ENCODE measurements at places on chromosomes 3 and 15.

- DNase-seq = no peak
Observed at GRCh38 chr3:31013843-31014242, 119.4 kb upstream of the GADL1 start.

GRCh38 chr3:68919000-68919399 is 13.3 kb downstream of the TAFA4 start:
- no peak for DNase-seq

- no peak for DNase-seq
Observed at GRCh38 chr3:153785901-153786300, 335.3 kb upstream of the ARHGEF26 start.

DNA sequence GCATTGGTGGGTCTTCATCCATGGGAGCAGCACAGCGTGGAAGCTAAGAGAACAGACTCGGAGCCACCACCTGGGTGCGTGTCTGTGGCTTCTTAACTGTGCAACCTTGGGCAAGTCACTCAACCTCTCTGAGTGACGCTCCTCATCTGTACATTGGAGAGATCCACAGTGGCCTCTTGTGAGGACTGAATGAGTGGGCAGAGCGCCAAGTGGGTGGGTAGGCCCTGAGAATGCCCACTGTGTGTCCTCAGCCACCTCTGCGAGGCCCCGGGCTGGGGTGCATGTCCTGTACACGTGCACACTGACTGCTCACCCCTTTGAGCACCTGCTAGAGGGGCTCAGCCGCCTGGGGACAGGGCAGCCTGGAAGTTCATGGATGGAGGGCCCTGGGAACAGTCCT is 99.6 kb upstream of the PRR23E start:
- no peak for DNase-seq

DNA sequence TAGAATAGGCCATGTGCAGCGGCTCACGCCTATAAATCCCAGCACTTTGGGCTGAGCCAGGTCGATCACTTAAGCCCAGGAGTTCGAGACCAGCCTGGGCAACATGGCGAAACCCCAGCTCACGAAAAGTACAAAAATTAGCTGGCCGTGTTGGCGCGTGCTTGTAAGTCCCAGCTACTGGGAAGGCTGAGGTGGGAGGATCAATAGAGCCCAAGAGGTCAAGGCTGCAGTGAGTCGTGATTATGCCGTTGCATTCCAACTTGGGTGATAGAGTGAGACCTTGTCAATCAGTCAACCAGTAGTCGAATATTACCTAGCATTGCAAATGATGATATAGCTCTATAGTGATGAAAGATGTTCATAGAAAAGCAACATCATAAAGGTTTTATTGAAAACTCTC is 51.9 kb downstream of the USP8 start:
- no peak for DNase-seq

DNA sequence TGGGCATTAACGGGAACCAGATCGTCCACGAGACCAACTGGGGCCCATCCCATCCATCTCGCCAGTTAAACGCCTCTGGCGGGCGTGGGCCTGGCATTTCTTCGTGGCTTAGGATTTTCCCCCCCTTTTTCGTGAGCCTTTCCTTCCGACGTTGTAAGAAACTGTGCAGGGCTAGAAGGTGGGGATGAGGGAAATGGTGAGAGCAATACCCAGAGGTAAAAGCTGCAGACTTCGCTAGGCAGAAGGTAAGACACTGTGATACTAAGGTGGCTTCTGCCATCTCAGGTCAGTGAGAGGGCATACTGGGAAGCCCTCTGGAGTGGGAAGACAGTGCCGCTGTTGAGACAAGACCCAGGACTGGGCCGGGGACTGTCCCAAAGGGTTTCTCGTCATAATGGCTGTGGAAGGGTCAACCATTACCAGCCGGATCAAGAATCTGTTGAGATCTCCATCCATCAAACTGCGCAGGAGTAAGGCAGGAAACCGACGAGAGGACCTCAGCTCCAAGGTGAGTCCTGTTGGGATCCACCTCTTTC is 666 bp downstream of the MAPKBP1 start:
- DNase-seq = no peak

- no peak for DNase-seq
Observed at GRCh38 chr3:164231718-164232117, 846.6 kb downstream of the SI start.

GRCh38 chr3:130291148-130291547 is 54.3 kb upstream of the COL6A5 start:
- no peak for DNase-seq

DNA sequence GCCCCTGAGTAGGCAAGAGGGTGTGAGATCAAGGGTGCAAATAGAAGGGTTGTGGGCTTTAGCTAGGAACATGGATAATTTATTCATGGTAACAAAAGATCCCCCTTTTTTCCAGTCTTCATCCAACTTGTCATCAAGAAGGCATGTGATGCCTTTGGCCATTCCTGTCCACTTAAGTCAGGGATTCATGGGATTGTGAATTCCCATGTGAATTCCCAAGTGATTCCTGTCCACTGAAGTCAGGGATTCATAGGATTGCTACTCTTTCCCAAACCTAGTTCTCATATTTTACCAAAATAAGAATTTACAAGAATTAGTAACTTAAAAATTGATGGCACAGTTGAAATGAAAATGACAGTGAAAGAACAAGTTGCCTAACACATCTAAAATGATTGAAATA is 40.8 kb downstream of the HMG20A start:
- no peak for DNase-seq

GRCh38 chr3:10753964-10754363 is 62.1 kb upstream of the SLC6A11 start:
- no peak for DNase-seq

DNA sequence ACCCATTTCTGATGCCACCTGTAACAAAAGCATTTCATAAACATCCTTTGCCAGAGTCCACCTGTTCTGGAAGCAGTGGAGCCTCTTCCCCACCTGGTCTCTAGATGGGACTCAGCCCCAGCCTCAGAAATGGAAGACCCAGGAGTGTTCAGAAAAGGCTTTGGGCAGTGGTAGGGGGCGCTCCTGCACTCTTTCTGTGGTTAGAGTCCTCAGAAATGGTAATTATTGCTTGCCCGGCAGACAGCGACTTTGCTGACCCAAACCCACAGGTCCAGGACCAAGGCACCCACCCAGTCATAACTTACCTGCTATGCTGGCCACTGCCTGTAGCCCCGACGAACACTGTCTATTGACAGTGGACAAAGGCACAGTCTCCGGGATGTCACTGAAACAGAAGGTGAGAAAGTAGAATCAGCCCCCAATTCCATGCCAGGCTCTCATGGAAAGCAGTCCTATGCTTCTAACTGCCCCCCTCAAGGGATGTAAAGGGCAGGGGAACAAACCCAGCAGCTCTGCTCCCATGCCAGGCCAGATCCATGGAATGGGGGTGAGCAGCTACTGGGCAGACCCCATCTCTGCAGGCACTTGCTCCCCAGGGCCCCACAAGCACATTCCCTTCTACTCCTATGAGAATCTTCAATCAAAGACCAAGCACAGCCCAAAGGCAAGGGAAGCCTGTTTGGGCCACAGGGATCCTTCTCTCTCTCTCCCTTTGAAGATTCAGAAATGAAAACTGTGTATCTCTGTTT is 5.1 kb downstream of the ACAA1 start:
- no peak for DNase-seq

- no peak for DNase-seq
Observed at GRCh38 chr3:15750879-15751278, 46.9 kb downstream of the ANKRD28 start.

- peak; percentile 4 for DNase-seq
Observed at GRCh38 chr3:66037330-66037985, 1.3 kb downstream of the MAGI1 start.

- no peak for DNase-seq
Observed at GRCh38 chr3:171190668-171191067, 164.1 kb upstream of the SLC2A2 start.

- DNase-seq = no peak
Observed at GRCh38 chr15:37014137-37014536, 86.2 kb downstream of the MEIS2 start.

- peak; percentile 20 for DNase-seq
Observed at GRCh38 chr15:66251790-66252684, 1.5 kb downstream of the MEGF11 start.

DNA sequence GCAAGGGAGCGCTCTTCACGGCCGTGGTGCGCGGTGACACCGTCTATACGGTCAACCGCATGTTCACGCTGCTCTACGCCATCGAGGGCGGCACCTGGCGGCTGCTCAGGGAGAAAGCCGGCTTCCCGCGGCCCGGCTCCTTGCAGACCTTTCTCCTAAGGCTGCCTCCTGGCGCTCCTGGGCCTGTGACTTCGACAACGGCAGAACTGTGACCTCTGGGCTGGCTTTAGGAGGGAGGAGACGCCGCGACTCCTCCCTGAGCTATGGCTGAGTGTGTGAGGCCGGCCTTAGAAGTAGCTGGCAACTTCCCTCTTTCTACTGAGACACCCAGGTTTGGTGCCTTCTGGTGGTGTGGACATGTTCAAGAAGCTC is 1.4 kb downstream of the KBTBD13 start:
- DNase-seq = no peak

DNA sequence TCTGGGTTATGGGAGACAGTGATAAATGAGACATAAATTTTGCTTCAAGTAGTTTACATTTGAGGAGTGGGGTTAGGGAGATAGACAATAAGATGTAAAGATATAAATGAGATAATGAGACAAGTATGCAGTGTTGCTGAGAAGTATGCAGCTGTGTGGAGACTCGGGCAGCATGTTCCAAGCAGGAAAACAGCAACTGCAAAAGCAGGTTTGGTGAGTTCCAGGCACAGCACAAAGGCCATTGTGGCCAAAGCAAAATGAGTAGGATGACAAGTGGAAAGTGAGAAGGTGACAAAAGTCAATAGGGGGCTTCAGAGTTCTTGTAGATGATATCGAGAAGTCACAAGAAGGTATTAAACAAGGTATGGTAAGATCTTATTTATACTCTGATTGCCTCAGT is 259.1 kb upstream of the PEX5L start:
- DNase-seq = no peak

GRCh38 chr3:15264486-15264885 is 58.4 kb downstream of the CAPN7 start:
- no peak for DNase-seq

GRCh38 chr15:97182581-97182980 is 777.9 kb upstream of the ARRDC4 start:
- DNase-seq = no peak

DNA sequence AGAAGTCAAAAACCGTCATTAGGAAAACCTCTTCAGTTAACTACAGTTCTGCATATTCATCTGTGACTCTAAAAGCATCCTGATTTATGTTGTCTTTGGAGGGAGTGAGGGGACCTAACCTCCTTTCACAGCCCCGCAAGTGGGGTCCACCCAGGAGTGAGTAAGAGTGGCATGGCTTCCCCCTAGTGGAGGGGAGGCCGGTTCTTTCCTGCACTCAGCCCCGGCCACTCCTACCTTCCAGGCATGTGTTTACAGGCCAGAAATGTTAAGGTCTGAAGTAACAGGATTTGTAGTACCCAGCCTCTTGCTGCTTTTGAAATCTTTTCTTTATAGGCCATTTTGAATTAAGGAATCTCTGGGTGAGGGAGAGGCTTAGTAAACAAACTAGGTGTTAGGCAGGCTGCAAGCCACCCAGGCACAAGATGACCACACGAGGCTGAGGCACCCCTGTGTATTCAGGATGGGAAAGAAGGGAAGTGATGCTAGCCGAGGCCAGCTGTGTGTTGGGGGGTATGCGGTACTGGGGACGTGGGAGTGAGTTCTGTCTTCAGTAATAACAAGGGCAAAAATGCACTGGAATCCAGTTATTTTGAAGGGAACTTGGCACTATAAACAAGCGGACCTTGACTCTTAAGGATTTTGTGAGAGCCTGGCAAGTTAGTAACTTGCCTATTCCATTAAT is 50.5 kb downstream of the CTDSPL start:
- no peak for DNase-seq

GRCh38 chr15:59022188-59022587 is 34.7 kb downstream of the RNF111 start:
- DNase-seq = no peak

GRCh38 chr3:44506961-44507360 is 29.5 kb upstream of the ZNF445 start:
- no peak for DNase-seq

- no peak for DNase-seq
Observed at GRCh38 chr3:56624725-56625124, 58.3 kb downstream of the TASOR start.

DNA sequence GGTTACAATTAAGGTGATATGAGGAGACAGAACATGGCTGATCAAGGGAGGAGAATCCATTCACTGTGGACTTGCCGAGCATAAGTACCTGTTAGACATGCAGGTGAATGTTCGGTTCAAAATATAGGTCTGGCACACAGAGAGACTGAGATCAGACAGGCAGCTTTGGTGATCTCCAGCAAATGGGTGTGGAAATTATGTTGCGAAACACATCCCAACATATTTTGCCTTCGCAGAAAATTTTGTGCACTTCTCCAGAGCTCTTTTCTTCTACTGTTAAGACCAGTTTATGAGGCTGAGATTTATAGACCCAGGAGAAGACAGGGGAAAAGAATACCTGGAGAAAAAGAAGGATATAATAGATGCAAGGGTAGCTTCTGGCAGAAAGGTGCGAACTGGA is 183.2 kb downstream of the NEK10 start:
- no peak for DNase-seq

DNA sequence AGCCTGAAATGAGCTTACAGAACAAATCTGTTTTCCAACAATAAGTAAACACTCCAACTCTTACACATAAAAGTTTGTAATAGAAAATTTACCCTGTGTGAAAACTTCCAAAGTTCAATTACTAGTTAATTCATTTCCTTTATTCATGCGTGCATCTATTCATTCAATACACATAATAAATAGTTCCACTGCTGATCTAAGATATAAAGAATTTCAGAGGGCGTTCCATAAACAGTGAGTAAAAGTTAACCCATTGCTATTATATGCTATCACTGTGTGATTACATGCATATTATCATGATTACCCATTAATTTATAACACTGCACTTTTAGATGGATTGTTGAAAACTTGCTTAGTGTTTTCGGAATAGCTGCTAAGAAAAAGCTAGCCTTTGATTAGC is 36.2 kb upstream of the CFAP20DC start:
- DNase-seq = no peak

- DNase-seq = no peak
Observed at GRCh38 chr15:78315686-78316282, 16.4 kb upstream of the SKIC8 start.

DNA sequence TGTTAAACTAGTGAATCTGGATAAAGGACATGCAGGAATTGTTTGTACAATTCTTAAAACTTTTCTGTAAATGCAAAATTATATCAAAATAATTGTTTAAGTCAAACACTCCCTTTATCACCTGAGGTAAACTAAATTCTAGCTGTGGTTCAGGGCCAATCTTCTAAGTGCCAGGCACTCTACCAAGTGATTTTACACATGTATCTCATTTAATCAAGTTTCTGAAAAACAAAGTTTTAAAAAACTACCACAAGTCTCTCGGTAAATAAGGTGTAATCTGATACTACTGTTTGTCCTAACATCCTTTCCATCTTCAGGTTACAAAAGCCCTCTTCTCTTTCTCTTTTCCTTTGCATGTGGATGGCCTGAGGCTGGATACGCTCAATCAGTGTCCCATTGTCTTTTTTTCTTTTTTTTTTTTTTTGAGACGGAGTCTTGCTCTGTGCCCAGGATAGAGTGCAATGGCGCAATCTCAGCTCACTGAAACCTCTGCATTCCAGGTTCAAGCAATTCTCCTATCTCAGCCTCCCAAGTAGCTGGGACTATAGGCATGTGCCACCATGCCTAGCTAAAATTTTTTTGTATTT is 19.3 kb downstream of the IFT80 start:
- DNase-seq = no peak

GRCh38 chr3:112129925-112130637 is 3.0 kb downstream of the GCSAM start:
- no peak for DNase-seq

All from caudate nucleus (tissue), 63 donors.